Activated T-cell treated with anti-CD3 and anti-CD28 coated beads, Interleukin-2, amount 50 U/mL, for 1 hour (primary cell): ENCODE measurements at places on chromosomes 1 and 21.

GRCh38 chr1:203622486-203622885 is 4.1 kb upstream of the ATP2B4 start:
- DNase-seq = no peak

DNA sequence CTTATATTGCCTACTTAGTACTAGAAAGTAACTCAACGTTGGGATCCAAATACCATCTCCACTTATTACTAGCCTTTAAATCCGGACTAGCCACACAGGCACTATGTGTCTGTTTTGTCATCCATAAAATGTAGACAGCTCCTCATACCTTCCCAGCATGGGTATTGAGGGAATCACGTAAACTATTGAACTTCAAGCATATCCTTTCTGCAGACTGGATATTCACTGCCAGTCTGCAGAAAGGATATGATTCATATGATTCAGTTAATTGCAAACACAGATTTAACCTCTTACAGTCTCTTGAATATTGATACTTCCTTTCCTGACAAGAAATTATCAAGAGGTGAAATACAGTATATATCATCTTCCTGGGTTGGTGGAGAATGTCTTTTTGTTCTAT is 186.0 kb downstream of the LEPR start:
- no peak for DNase-seq

DNA sequence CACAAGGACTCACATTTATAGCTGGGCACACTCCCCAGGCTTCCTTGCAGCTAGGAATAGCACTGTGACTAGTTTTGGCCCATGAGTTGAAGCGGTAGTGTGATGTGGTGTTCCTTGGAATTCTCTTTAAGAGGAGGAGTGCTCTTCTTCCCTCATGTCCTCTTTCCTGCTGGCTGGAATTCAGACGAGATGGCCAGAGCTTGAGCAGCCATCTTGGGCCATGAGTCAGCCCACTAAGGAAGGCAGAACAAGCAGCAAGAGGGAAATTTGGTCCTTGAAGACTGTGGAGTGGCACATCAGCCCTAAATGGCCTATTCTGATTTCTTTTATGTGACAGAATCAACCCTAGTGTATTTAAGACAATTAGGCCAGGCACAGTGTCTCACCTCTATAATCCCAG is 20.0 kb downstream of the HTR6 start:
- DNase-seq = no peak

GRCh38 chr1:38135625-38136414 is 89.2 kb upstream of the POU3F1 start:
- DNase-seq = no peak

DNA sequence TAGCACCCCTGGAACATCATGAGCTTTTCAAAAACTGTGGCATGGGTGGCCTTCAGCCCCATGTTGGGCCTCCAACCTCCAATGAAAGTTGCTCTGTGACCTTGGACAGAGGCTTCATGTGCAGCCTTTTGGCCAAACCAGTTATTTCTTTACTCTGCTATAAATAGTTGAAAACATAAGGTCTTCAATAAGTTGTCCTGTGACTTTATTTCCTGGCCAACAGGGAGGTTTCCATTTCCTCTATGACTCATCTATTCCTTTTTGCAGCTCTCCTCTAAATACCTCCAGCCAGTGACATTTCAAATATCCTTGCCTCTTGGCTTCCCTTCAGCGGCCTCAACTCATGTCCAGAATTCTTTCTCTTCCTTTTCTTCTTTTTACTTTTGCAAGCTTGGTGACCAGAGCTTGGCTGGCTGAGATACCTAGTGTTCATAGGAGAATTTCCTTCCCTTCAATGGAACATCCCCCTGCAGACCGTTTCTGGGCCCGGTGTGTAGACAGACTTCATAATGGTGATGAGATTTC is 22.7 kb upstream of the TRIM67 start:
- no peak for DNase-seq

DNA sequence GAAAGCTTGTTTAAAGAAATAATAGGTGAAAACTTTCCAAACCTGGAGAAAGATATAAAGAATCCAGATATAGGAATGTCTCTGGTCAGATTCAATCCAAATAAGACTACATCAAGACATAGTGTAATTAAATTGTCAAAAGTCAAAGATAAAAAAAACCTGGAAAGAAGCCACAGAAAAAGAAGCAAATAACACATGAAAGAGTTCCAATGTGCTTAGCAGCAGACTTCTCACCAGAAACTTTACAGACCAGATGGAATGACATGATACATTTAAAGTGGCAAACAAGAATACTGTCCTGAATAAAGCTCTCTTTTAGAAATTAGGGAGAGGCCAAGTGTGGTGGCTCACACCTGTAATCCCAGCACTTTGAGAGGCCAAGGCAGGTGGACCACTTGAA is 1039.9 kb downstream of the KCNT2 start:
- DNase-seq = no peak

- no peak for DNase-seq
Measured at GRCh38 chr1:65209005-65209885, 61.2 kb downstream of the AK4 start.
